Naive B cell (primary cell): ENCODE measurements at places on chromosomes 6 and 20. TPM values are rescaled to one million over a fixed set of nuclear protein-coding genes. Genes with fewer than 3 reads are reported as not detected.

GRCh38 chr20:41607791-41608190, 10.4 kb downstream of the CHD6 start:
- H3K36me3 ChIP-seq, result peaks cover 8% of the 10 kb centered on the region
- H3K27ac ChIP-seq, result no peak overlapping the region
- no peak for DNase-seq
- H3K4me1 ChIP-seq, result peaks cover 37% of the 10 kb centered on the region
- H3K27me3 ChIP-seq, result no peaks in the 10 kb centered on the region
- H3K4me3 ChIP-seq, result no peak overlapping the region

GRCh38 chr6:136717716-136717990, 74.6 kb downstream of the MAP3K5 start:
- peaks cover 49% of the 10 kb centered on the region for H3K4me1 ChIP-seq
- H3K4me3 ChIP-seq, result peak overlapping the region; percentile 71
- no peak for DNase-seq
- peak overlapping the region; percentile 37 for H3K27ac ChIP-seq
- H3K27me3 ChIP-seq, result no peaks in the 10 kb centered on the region

DNA sequence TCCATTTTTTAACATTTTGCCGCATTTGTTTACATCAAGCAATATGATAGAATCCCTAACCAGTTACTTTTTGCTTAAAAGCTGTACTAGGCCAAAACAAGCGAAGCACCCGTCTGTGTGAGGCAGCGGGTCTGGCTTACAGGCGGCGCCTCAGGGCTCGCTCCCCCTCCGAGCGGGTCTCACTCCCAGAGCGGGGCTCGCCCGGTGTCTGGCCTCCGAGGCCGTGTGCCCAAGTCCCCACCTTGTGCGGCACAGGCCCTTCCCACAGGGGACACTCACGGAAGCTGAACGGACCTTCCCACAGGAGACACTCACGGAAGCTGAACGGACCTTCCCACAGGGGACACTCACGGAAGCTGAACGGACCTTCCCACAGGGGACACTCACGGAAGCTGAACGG, 23.4 kb downstream of the ZBTB46 start:
- H3K36me3 ChIP-seq, result no peaks in the 10 kb centered on the region
- peaks cover 11% of the 10 kb centered on the region for H3K4me1 ChIP-seq
- H3K27me3 ChIP-seq, result no peaks in the 10 kb centered on the region
- H3K4me3 ChIP-seq, result no peak overlapping the region
- no peak for DNase-seq
- H3K27ac ChIP-seq, result no peak overlapping the region

GRCh38 chr6:92715991-92716390, 703.4 kb downstream of the EPHA7 start:
- no peaks in the 10 kb centered on the region for H3K27me3 ChIP-seq
- no peaks in the 10 kb centered on the region for H3K4me1 ChIP-seq
- no peak overlapping the region for H3K4me3 ChIP-seq

GRCh38 chr6:125529061-125529460, 220.4 kb upstream of the HEY2 start:
- H3K36me3 ChIP-seq, result no peaks in the 10 kb centered on the region
- DNase-seq, result no peak
- H3K27ac ChIP-seq, result no peak overlapping the region
- H3K4me3 ChIP-seq, result no peak overlapping the region
- H3K27me3 ChIP-seq, result peaks cover 40% of the 10 kb centered on the region

- peaks cover 10% of the 10 kb centered on the region for H3K36me3 ChIP-seq
- H3K4me3 ChIP-seq, result no peak overlapping the region
- peaks cover 41% of the 10 kb centered on the region for H3K4me1 ChIP-seq
- DNase-seq, result no peak
- no peak overlapping the region for H3K27ac ChIP-seq
Measured at GRCh38 chr20:25376886-25377285, 13.7 kb downstream of the ABHD12 start.

Gene OR5V1
- not detected for polyA plus RNA-seq

Gene ULBP2
- not detected for polyA plus RNA-seq

Gene TNFRSF6B
- not detected for polyA plus RNA-seq
